ENCODE measurements at places on chromosomes 3 and 15.

DNA sequence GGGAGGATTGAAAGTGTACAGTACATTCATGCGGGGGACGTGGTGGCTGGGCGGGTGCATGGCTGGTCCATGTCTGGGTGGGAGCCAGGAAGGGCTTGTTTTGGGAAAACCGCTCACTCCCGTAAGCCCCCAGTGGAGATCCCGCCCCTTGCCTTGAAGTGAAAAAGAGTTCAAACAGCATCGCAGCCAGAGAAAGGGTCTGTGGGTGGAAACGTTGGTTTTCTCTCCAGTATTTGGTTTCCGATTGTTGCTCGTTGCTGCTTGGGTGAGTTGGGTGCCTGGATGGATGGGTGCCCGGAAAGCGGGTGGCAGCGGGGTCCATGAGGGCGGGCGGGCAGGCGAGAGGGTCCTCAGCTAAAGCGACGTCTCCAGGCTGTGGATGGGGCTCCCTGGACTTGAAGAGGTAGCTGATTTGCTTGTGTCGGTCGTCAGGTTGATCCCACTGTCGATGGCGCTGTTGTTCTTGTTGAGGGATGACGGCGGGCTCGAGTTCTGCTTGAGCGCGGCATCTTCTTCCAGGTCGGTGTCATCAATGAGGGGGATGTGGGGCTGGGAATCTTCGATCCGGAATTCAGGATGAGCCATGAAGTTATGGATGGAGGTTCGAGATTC is 7.7 kb upstream of the SEC13 start:
- no peak for DNase-seq

DNA sequence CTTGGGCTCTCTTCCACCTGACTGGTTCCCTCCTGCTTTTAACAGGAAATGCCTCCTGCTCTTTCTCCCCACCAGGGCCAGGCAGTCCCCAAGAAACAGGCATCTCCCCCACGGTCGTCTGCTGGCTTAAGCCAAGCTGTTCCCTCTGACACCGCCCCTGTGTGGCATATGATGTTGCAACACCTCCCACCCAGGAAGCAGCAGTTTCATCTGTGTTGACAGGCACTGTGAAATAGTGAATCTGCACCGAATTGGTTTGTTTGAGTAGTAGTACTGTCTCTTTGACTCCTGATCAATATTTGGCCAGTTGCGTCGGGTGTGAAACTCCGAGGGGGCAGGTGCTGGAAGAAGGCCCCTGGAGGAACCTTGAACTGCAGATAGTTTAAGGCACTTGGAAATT is 188.8 kb downstream of the FEZF2 start:
- no peak for DNase-seq

- DNase-seq: peak; percentile 95
These were observed 25.6 kb upstream of the FAM174B start for GRCh38 chr15:92681141-92681631.

DNA sequence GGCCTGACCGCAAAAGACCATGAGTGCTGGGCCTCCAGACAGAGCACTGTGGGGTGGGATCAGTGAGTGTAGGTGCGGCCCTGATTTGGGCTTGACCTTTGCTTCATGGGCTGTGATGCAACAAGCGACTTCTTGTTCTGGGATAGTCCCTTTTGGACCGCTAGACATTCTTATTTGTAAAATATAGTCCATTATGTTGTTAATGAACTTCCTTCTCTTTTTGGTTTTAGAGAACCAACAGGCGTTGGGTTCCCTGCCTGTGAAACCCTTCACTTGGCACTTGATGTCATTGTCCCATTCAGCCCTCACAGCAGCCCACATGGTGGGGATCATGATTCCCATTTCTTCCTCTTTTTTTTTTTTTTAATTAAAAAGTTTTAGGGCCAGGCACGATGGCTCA is 15.8 kb upstream of the TRH start:
- no peak for DNase-seq

DNA sequence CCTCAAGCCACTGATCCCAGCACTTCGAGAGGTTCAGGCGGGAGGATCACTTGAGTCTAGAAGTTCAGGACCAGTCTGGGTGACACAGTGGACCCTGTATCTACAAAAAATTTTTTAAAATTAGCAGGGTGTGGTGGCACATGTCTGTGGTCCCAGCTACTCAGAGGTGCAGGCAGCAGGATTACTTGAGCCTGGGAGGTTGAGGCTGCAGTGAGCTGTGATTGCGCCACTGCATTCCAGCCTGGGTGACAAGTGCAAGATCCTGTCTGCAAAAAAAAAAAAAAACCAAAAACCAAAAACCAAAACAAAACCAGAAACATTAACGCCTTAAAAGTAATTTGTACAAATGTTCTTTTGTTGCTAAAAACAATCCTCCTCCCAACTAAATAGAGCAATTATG is 27.9 kb upstream of the SLC12A8 start:
- DNase-seq: no peak

- no peak for DNase-seq
These were observed 356.6 kb upstream of the UBE2E2 start for GRCh38 chr3:22846566-22846965.

GRCh38 chr15:66779331-66780009 is 77.4 kb downstream of the SMAD6 start:
- no peak for DNase-seq

DNA sequence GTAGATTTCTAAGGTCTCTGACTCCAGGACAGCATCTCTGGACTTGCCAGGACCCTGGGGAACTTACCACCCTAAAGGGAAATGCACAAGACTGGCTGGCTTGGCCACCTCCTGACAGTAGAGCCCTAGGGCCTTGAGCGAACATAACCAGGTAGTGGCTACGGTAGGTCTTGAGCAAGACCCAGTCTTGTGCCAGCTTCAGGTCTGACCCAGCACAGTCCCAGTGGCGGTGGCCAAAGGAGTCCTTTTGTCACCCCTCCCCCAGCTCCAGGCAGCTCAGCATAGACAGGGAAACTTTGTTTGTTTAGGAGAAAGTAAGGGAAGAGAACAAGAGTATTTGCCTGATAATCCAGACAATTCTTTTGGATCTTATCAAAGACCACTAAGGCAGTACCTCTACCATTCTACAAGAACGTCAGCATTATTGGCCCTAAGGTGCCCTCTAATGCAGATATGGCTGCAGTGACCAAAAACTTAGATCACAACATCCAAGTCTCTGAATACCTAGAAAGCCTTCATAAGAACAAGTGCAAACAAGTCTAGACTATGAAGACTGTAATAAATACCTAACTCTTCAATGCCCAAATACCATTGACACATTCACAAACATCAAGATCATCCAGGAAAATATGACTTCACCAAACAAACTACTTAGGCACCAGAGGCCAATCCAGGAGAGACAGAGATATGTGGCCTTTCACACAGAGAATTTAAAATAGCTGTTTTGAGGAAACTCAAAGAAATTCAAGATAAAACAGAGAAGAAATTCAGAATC is 38.7 kb upstream of the FBN1 start:
- no peak for DNase-seq

DNA sequence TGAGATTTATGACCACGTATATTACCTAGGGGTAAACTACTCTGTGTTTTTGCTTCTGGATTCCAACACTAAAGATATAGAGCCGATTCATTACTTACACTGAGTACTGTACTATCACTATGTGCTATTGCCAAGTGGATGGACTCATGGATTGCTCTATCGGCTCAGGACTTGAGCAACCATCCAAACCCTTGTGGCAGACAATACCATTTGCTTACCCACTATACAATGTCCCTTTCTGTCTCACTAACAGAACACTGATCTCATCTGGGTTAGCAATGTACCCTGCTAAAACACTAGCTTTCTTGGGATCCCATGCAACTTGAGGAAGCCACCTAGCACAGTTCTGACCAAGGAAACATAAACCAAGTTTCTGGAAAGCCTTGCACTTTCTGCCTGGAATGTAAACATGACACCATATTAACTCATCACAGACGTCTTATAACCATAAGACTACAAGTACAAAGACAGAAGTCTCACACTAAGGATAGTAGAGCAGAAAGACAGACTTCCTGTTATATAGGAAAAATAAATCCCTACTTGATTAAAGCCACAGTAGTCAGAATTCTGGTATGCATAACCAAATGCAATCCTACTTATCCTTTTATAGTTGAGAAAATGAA is 38.6 kb downstream of the HACD2 start:
- peak; percentile 62 for DNase-seq

GRCh38 chr3:100978011-100978659 is 15.1 kb downstream of the ABI3BP start:
- DNase-seq: no peak

GRCh38 chr3:14439501-14440167 is 37.2 kb downstream of the SLC6A6 start:
- no peak for DNase-seq

DNA sequence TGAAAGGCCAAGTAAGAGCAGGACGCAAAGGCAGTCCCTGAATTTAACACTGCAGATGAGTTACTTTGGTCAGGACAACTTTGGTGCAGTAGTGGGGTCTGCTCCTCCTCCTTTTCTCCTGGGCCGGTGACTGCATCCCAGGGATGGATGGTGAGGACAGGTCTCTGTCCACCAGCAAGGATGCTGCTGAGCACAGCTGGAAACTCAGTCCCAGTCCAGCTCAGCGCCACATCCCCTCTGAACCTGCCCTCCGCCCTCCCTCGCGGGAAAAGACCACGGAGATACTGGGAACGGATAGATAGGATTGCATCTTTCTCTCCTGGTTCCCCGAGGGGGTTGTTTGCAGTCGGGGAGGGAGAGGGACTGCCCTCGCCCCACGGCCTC is 13.8 kb downstream of the GRAMD2A start:
- no peak for DNase-seq

GRCh38 chr3:120801484-120801883 is 58.9 kb downstream of the GTF2E1 start:
- DNase-seq: no peak

DNA sequence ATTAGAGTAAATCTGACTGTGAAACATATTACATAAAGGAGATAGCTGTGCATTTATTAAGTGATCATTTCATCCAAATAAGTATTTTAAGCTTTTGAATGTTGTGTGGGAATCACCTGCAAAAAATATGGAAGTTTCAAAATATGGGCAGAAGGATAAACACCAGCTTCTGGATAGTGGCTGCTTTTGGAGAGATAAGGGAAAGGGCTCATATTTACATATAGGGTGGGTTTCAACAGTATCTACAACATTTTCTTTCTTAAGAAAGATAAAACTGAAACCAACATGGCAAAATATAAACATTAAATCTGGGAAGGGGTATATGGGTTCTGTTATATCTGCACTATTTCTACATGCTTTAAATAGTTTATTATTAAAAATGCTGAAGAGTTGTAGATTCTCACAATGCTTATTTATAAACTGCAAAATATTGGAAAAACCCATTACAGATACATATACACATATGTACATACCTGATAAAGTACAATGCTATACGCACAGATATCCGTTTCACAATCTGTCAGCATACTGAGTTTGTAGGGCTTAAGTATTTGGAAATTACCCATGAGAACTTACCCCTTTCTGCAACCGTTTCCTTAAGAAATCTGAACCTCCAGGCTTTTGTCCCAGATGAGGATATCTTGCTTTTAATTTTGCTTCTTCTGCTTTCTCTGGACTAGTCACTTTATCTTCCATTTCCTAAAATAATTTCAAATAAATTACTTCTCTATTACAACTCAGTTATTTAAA is 12.1 kb downstream of the ARPP19 start:
- no peak for DNase-seq

- peak; percentile 77 for DNase-seq
These were observed 47.7 kb upstream of the INSYN1 start for GRCh38 chr15:73800662-73801345.

DNA sequence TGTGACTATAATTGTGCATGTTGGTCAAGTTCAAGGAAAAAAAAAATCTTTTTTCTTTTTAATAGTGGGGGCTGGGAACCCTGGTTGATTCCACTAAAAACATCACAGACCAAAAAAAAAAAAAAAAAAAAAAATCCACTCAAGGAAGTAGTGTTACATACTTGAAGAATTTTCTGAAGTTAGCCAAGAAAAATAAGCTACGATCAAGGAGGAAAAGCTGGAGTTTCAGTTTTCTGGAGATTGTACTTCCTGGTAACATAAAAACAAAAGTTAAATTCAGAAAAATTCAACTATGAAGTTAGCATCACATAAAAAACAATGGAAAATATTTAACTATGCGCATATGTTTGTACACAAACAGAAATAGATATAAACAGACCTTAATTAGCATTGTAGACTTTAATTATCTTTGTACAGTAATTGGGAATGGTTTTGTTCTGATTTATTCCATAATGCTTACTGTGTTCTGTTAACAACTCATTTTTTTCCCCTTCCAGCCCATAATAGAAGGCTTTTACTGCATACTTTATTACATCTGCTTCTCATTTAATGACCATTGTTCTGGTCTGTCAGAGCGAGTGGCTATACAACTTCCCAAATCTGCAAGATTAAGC is 194.3 kb downstream of the RORA start:
- DNase-seq: no peak

Measured in fibroblast of skin of left biceps (primary cell).